ENCODE measurements at places on chromosomes 1 and 21.

DNA sequence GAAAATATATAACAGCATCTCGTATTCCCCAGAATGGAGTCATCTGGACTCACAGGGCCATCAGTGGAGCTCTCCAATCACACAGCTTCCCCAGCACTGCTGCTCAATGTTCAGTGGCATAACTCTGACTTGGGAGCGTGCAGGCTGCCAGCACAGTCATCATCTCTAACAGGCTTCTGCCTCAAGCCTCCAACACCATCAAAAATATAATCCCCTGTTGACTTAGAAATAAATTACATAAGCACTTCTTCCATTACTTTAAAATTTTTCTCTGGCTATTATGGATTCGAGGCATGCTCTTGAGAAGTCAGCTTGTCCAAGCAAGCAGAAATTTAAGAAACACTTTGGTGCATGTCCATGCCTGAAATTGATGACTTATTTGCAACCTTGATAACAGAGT lies 6.2 kb downstream of the DUSP23 start:
- no peak for DNase-seq

- DNase-seq: no peak
Measured at GRCh38 chr1:198778049-198778448, 139.2 kb downstream of the PTPRC start.

DNA sequence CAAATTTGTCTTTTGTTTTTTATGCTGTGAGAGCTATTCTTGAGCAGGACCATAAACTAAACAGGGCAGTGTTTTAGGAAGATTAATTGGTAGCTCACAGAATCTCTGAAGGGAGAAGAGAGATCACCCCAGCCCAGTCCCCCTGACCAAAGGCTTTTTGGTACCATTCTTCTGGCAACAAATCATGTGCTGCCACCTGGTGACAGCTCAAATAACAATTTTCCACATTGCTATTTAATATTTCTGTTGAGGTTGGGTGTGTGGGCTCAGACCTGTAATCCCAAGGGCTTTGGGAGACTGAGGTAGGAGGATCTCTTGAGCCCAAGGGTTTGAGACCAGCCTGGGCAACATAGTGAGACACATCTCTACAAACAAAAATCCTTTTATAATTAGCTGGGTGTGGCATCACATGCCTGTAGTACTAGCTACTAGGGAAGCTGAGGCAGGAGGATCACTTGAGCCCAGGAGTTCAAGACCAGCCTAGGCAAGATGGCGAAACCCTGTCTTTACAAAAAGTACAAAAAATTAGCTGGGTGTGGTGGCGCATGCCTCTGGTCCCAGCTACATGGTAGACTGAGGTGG lies 2.2 kb upstream of the TESK2 start:
- peak; percentile 84 for DNase-seq

DNA sequence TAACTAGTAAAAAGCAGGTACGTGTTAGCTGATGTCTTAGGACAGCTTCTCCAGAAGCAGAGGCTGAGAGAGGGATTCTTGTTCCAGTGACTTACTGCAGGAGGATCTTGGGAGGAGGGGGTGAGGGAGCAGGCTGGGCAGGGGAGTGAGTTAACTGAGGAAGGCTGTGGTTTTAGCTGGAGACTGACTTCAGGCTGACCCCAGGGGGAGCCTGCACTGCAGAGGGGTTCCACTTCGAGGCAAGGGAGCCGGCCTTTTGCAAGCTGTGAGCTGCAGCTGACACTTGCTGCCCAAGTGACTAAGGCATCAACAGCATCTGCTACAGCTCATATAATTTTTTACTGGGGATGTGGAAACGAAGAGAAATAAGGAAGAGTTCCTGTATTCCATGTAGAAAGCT lies 50.4 kb upstream of the SOD1 start:
- peak; percentile 34 for DNase-seq

GRCh38 chr1:30474818-30475200 lies 248.6 kb downstream of the MATN1 start:
- no peak for DNase-seq
